ENCODE measurements at places on chromosomes 4 and X. TPM values are rescaled to one million over a fixed set of nuclear protein-coding genes. Genes with fewer than 3 reads are reported as not detected.

TRIM60 gene
- not detected for total RNA-seq

MAGEE2 gene
- not detected for total RNA-seq

FDCSP gene
- total RNA-seq: not detected

RTL5 gene
- 0.47 TPM for total RNA-seq

SFRP2 gene
- total RNA-seq: not detected

NOX1 gene
- not detected for total RNA-seq

FAM9B gene
- total RNA-seq: not detected

RNF212 gene
- total RNA-seq: 0.85 TPM
